ENCODE measurements at places on chromosomes 2 and 18.

GRCh38 chr2:85151026-85151425, 17.8 kb downstream of the TCF7L1 start:
- DNase-seq = no peak

DNA sequence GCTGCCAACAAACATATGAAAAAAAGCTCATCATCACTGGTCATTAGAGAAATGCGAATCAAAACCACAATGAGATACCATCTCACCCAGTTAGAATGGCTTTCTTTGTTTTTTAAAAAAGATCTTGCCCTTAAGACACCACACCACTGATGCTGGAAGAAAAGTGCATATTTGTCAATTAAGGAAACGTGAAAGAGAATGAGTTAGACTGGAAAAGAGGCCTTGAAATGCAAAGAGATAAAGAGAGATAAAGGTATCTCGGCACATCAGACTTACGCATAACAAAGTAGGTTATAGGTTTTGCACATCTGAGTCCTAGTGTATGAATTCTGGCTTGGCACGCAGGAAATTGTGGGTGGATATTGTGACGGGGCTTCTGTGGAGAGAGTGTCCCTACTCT, 149.5 kb downstream of the MTX2 start:
- DNase-seq = peak; percentile 11

- peak; percentile 44 for DNase-seq
Measured at GRCh38 chr2:240557808-240558207, at the start of gene ANKMY1. Gene ANKMY1 (minus strand): TSS chr2:240557988. CDS start chr2:240557335, 653 bp downstream.

DNA sequence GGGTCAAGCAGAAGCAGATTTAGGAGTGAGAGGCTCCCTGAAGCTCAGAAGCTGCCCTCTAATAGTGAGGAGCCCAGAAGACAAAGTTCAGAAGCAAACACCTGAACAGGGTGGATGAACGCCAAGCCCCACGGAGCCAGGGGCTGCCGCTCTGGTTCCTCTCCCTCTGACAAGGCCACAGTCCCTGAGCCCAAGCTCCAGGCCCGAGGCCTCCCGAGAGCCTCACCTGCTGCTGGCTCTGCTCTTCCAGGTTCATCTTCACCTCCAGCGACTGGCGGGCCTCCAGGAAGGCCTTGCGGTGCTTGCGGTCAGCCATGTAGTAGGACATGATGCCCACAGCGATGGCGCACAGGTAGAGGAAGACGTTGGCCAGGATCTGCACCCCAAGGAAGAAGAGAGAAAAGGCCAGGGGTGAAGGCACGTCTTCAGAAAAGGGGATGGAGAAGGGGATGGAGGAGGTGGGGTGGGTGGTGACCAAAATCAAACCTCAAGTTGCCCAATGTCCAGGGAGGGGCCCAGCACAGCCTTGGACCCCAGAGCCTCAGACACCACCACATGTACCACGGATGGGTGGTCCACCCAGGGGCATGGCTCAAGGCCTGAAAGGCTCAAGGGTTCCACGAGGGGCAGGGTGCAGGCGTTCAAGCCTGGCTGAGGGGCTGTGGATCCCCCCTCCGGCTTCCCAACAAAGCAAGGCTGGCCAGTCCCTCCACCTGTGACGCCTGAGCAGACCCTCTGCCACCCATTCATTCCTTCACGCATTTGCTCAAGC, 47.5 kb downstream of the ADCY3 start:
- DNase-seq = no peak

DNA sequence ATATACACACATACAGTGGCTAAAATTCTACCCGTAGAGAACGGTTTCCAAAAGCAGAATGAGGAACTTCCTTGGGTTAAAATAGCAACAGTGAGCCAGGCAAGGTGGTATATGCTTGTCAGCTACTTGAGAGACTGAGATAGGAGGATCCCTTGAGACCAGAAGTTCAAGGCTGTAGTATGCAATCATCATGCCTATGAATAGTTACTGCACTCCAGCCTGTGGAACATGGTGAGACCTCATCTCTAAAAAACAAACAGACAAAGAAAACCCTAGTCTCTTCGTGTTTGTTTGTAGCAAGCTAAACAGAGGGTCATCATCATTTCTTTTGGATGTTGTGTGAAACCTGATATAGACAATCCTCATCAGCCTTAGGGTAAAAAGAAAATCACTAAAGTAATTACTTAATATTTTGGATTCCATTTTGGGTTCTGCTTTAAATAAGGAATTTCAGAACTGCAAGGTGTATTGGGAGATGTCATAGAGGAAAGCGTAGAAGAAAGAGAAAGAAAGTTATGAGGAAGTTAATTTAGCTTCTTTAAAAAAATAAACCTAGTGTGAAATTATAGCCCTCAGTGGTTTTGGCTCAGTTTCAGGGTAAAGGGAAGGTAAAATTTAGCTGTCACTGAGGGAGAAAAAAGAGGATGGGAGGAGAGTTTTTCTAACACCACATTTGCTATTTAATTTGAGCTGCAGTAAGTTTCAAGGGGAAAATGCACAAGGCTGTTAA, 46.5 kb downstream of the PLEK start:
- DNase-seq = no peak

All from mammary epithelial cell (primary cell).